ENCODE measurements at places on chromosomes 6 and 20.

GRCh38 chr20:38633577-38634093 lies 32.0 kb downstream of the ARHGAP40 start:
- DNase-seq: peak; percentile 18

GRCh38 chr20:62454904-62455636 lies 20.7 kb downstream of the GATA5 start:
- no peak for DNase-seq

DNA sequence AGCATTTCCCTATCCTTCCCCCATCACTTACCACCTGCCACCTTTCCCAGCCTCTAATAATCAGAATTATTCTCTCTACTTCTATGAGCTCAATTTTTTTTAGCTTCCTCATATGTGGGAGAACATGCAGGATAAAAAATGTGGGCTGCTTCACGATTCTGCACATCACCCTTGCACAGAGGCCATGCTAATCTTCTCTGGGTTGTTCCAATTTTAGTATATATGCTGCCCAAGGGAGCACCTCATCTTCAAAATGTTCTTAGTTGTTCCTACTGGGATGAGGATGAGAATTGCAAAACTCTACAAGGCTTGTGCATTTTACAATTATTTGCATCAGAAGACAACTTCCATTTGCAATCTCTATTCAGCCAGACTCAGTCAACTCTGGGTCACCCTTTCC lies 58.1 kb downstream of the LAMA4 start:
- DNase-seq: no peak

DNA sequence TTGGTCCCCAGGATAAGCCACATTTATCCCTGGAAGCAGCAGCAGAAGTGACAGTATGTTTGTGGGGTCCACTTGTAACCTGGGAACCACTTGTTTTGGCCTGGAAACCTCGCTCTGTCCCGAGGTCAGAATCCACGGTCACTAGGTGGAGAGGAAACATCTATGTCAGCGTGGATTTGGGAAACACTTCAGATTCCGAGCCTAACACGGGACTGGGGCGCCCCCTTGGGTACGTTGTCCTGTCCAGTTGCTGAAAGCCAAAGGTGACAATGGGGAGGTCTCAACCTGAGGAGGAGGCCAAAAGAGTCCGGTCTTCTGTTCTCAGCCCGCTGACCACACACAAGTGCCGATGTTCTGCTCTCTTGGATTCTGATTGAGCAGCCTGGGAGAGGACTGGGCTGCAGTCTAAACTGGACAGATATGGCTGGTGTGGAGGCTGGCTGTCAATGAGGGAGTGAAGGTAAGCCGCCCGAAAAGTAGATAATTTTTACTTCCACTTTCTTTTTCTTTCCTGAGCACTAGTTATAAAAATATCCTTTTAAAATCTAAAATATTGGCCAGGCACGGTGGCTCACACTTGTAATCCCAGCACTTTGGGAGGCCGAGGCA lies 4.9 kb upstream of the ZFP57 start:
- DNase-seq: no peak

- no peak for DNase-seq
Measured at GRCh38 chr6:106792536-106793236, 163.3 kb downstream of the QRSL1 start.

- DNase-seq: no peak
Measured at GRCh38 chr6:106439459-106439858, 78.9 kb downstream of the CRYBG1 start.

DNA sequence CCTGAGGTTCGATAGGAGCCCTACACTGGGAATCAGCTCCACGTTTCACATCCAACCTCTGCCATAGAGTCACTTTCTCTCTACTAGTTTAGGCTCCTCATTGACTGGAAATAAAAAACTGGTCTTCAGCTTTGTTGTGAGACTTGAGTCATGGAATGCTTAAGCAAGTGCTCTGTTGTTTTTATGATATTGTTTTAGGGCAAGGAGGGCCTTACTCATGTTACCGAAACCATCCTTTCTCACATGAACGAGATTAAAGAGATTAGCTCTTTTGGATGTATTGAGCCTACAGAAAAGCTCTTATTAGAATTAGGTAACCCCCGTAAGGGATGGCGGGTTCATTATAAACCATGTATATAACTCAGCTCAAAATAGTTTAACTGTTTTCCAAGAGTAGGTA lies 6.9 kb upstream of the MOCS1 start:
- no peak for DNase-seq

GRCh38 chr20:47784599-47785310 lies 526 bp downstream of the SULF2 start:
- DNase-seq: no peak

DNA sequence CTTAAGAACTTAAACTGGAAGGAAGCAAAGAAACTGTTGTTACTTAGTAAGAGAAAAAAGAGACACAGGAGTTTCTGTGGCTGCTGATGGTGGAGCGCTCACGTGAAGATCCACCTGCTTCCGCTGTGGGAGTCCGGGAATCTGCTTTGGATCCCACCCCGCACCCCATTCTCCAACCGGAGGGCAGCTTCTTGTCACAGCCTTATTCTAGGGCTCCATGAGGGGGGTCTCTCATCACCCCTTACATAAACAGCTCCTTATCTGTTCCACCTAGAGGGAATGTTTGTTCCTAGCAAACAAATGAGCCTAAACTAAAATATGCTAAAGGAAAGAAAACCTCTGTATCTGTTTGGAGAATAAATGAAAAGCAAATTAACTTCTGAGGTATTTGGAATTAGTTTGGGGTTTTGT lies 280.5 kb downstream of the QKI start:
- DNase-seq: no peak

GRCh38 chr6:89952105-89952671 lies 57.9 kb downstream of the GJA10 start:
- DNase-seq: no peak

GRCh38 chr6:81999270-81999669 lies 246.8 kb upstream of the TENT5A start:
- DNase-seq: no peak

DNA sequence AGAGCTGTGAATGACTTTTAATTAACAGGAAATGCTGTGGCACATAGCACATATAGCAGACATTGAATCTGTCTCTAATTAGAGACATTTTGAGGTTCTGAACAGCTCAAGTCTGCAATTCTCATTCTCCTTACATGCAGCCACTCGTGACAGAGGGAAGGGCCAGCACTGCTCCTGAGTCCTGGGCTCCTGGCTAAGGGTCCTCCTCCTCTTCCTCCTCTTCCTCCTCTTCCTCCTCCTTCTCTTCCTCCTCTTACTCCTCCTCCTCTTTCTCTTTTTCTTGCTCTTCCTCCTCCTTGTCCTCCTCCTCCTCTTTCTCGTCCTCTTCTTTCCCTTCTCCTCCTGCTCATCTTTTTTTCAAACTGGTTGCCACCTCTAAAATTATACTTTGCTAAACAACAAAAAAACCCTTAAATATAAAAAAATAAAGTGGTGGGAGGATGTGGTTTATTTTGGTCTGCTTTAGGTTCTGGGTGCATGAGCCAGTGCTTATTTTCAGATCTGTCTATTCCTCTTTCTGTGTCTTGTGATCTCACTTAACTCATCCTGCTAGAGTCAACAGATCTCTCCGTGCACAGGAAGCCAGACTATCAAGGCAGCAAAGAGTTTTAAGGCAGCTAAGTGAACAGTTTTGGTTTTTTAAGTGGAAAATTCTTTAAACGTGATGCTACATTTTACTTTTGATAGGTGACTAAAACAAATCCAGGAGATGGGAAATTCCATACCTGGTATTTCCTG lies 159.3 kb downstream of the CD83 start:
- DNase-seq: no peak

- no peak for DNase-seq
Measured at GRCh38 chr6:117771403-117771802, 96.1 kb downstream of the NUS1 start.

DNA sequence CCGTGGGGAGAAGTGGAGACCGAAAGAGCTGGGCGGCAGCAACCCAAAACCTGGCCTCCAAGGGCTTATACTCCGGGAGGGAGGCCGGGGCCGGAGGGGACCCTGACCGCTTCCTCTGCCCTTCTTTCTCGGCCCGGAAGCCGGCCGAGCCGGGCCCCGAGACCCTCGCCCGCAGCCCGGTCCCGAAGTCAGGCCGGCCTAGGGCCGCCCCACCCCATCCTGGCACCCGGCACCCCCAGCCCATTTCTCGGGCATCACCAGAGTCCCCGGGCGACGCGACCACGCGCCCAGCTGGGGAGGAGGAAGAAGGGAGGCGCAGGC lies 572 bp upstream of the ZDHHC14 start:
- no peak for DNase-seq

DNA sequence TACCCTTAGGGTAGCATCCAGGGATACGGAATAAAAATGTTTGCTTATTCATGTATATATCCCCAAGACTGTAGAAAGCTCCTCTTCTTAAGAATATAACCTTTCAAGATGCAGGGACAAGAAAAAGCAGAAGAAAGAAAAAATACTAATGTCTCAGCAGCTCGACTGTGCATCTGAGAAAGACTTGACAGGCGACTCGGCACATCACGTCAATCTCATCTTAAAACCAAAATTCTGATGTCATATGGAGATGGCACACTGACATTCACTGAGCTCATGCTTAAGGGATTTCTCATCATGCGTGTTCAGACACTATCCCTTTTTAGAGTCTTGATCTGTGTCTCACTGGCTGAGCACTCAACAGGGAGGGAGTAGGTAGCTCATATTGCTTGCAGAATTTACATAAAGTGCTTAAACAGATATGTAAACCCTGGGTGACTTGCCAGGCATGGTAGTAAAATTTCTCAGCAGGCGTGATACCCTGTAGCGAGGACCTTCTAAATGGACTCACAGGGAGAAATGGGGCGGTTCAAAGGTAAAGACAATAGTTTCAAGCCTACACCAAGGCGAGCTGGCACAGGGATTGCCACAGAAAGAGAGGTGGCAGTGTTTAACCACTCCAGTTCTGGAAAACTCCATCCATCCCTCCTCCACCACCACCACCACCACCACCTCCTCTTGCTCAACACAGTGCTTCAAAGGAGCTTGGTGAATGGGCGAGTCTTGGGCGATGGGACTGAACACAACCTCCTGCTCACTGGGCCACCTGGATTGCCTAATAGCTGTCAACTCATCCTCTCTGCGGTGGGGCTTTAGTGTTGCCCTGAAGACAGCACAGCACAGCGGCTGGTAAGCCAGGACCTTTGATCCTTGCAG lies 330.5 kb downstream of the TFAP2A start:
- DNase-seq: no peak

GRCh38 chr6:43222418-43223059 lies 6.7 kb downstream of the DNPH1 start:
- no peak for DNase-seq
